ENCODE measurements at places on chromosomes 1 and 21. TPM values are rescaled to one million over a fixed set of nuclear protein-coding genes. Genes with fewer than 3 reads are reported as not detected.

DNA sequence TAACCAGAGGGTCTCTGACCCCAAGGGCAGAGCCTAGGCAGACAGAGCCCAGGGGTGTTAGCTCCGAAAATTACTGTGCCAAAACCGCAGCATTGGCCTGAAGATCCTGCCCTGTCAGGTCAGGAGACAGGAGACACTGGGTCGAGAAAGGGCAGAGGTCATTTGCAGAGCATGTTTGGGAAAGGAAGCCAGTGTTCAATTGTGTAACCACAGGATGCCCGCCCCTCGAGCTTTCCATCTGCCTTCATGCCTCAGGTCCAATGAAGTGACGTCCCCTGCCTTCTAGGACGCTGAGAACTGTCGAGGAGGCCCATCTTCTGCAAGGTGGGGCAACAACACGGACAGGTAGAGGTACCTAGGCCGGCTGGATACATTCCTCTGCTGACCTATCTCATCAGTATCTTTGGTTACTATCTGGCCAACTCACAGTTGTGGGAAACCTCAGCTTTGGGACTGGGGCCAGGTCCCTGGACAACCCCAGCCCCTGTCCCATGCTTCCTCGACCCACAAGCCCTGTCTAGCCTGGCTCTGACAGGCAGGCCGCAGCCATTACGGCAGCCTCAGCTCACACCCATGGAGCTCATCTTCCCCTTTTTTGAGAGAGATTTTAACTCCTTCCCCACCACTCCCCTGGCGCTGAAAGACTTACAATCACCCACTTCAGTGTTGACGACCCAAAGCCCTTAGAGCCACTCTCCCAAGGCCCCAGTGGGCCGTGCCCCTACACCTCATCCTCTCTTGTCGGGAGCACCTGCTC is 1.3 kb downstream of the ARL8A start:
- no peaks in the 10 kb centered on the region for H3K36me3 ChIP-seq
- H3K27me3 ChIP-seq: no peaks in the 10 kb centered on the region
- H3K4me1 ChIP-seq: peaks cover 12% of the 10 kb centered on the region

Gene C1orf116
- 0.59 TPM for total RNA-seq

Gene OLIG2
- total RNA-seq: not detected

DNA sequence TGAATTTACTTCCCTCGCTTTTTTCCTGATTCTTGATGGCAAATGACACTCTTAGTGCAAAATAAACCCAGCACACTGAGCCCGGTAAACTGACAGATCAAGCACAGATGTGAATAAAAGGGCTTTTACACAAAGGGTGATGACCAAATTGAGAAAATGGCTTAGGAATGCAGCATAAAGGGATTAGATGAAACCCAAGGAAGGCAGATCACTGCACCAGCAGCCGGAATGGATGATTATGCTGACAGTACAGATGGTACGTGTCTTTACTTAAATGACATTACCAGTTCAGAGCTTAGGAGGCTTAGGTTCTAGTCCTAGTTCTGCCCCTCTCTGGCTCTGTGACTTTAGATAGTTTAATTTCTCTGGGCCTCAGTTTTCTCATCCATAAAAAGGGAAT is 12.0 kb downstream of the PKP1 start:
- H3K27ac ChIP-seq: no peak overlapping the region
- no peaks in the 10 kb centered on the region for H3K27me3 ChIP-seq
- H3K4me1 ChIP-seq: no peaks in the 10 kb centered on the region
- no peak for DNase-seq
- no peaks in the 10 kb centered on the region for H3K36me3 ChIP-seq
- no peak overlapping the region for H3K4me3 ChIP-seq

GRCh38 chr1:9603766-9604753 is 15.3 kb downstream of the TMEM201 start:
- no peak overlapping the region for H3K4me3 ChIP-seq
- H3K36me3 ChIP-seq: no peaks in the 10 kb centered on the region
- no peak overlapping the region for H3K27ac ChIP-seq
- DNase-seq: no peak

- H3K4me3 ChIP-seq: no peak overlapping the region
- peaks cover 27% of the 10 kb centered on the region for H3K4me1 ChIP-seq
- no peak overlapping the region for H3K27ac ChIP-seq
- DNase-seq: no peak
- H3K27me3 ChIP-seq: no peaks in the 10 kb centered on the region
Measured at GRCh38 chr1:196951711-196952394, 8.3 kb downstream of the CFHR2 start.

GRCh38 chr1:97396463-97396862 is 524.4 kb downstream of the DPYD start:
- H3K27me3 ChIP-seq: no peaks in the 10 kb centered on the region
- no peak for DNase-seq
- H3K4me1 ChIP-seq: no peaks in the 10 kb centered on the region
- H3K36me3 ChIP-seq: no peaks in the 10 kb centered on the region
- no peak overlapping the region for H3K27ac ChIP-seq
- H3K4me3 ChIP-seq: no peak overlapping the region

GRCh38 chr1:243413431-243414151 is 157.8 kb downstream of the SDCCAG8 start:
- no peaks in the 10 kb centered on the region for H3K36me3 ChIP-seq
- H3K4me3 ChIP-seq: no peak overlapping the region
- no peak for DNase-seq
- H3K27me3 ChIP-seq: no peaks in the 10 kb centered on the region

Gene ADCY10
- 0.89 TPM for total RNA-seq

DNA sequence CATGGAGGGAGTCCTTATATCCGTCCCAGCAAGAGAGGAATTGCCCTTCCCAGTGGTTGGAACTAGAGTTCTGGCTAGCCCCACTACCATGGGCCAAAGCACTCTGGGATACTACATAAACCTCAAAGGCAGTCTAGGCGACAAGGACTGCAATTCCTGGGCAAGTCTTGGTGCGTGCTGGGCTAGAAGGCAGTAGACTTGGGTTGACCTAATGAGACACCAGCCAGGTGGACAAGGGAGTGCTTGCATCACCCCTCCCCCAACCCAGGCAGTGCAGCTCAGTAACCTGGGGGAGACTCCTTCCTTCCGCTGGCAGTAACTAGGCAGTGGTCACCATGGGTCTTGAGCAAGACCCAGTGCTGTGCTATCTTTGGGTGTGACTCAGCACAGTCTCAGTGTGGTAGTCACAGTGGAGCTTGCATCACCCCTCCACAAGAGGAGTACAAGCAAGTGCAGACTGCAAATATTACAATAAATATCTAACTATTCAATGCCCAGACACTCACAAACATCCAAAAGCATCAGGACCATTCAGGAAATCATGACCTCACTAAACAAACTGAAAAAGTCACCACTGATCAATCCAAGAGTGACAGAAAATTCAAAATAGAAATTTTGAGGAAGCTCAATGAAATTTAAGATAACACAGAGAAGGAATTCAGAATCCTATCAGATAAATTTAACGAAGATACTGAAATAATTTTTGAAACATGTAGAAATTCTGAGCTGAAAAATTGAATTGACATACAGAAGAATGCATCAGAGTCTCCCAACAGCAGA is 84.7 kb upstream of the LYPLAL1 start:
- H3K27ac ChIP-seq: no peak overlapping the region
- H3K4me1 ChIP-seq: peaks cover 1% of the 10 kb centered on the region
- no peak for DNase-seq
- H3K36me3 ChIP-seq: no peaks in the 10 kb centered on the region

DNA sequence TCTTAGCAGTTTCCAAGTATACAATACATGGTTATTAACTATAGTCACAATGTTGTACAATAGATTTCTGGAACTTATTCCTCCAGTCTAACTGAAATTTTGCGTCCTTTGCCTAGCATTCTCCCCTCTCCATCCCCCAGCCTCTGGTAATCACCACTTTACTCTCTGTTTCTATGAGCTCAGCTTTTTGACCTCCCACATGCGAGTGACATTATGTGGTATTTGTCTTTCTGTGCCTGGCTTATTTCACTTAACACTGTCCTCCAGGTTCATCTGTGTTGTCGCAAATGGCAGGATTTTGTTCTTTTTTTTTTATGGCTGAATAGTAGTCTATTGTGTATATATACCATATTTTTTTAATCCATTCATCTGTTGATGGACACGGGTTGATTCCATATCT is 43.9 kb upstream of the CD101 start:
- no peaks in the 10 kb centered on the region for H3K4me1 ChIP-seq
- no peak for DNase-seq
- no peak overlapping the region for H3K4me3 ChIP-seq
- peaks cover 4% of the 10 kb centered on the region for H3K36me3 ChIP-seq
- no peak overlapping the region for H3K27ac ChIP-seq
- no peaks in the 10 kb centered on the region for H3K27me3 ChIP-seq

- H3K36me3 ChIP-seq: no peaks in the 10 kb centered on the region
- H3K27me3 ChIP-seq: no peaks in the 10 kb centered on the region
- no peak overlapping the region for H3K4me3 ChIP-seq
- no peak overlapping the region for H3K27ac ChIP-seq
- no peaks in the 10 kb centered on the region for H3K4me1 ChIP-seq
Measured at GRCh38 chr1:165397944-165398343, 41.4 kb upstream of the LMX1A start.

GRCh38 chr1:153532181-153532580 is 3.6 kb downstream of the S100A6 start:
- DNase-seq: no peak
- H3K4me3 ChIP-seq: no peak overlapping the region
- H3K27me3 ChIP-seq: peaks cover 6% of the 10 kb centered on the region
- H3K27ac ChIP-seq: no peak overlapping the region
- peaks cover 4% of the 10 kb centered on the region for H3K4me1 ChIP-seq

DNA sequence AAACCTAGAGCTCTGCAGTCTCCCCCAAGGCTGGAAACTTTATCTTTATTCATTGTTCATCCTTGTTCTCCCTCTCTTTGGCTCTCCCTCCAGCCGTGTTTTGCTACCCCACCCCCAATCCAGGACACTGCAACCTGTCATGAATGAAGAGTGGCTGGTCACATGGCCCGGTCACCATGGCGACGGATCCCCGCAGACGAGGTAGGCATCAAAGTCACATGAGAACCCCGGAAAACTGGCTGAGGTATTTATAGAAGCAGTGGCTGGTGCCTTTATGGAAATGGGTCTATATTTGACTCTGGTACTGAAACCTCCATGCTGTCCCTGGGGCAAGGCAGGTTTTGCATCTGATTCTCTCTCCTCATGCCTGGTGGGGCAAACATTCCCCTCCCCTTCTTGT is 13.4 kb upstream of the SLC6A17 start:
- H3K4me1 ChIP-seq: no peaks in the 10 kb centered on the region
- H3K27me3 ChIP-seq: peaks cover 2% of the 10 kb centered on the region
- DNase-seq: no peak
- H3K36me3 ChIP-seq: no peaks in the 10 kb centered on the region
- no peak overlapping the region for H3K4me3 ChIP-seq
- no peak overlapping the region for H3K27ac ChIP-seq

- no peak overlapping the region for H3K27ac ChIP-seq
- no peaks in the 10 kb centered on the region for H3K27me3 ChIP-seq
- H3K4me1 ChIP-seq: no peaks in the 10 kb centered on the region
- H3K4me3 ChIP-seq: no peak overlapping the region
- H3K36me3 ChIP-seq: no peaks in the 10 kb centered on the region
- no peak for DNase-seq
Measured at GRCh38 chr1:30637183-30637980, 86.0 kb downstream of the MATN1 start.

- no peak overlapping the region for H3K27ac ChIP-seq
- H3K27me3 ChIP-seq: no peaks in the 10 kb centered on the region
- no peak overlapping the region for H3K4me3 ChIP-seq
- H3K36me3 ChIP-seq: no peaks in the 10 kb centered on the region
- H3K4me1 ChIP-seq: no peaks in the 10 kb centered on the region
- no peak for DNase-seq
Measured at GRCh38 chr1:5860277-5860676, 131.9 kb downstream of the NPHP4 start.

GRCh38 chr1:236002572-236002971 is 62.3 kb downstream of the NID1 start:
- no peak overlapping the region for H3K4me3 ChIP-seq
- no peaks in the 10 kb centered on the region for H3K4me1 ChIP-seq
- no peak for DNase-seq
- no peaks in the 10 kb centered on the region for H3K27me3 ChIP-seq
- no peak overlapping the region for H3K27ac ChIP-seq

- no peaks in the 10 kb centered on the region for H3K36me3 ChIP-seq
- no peak overlapping the region for H3K27ac ChIP-seq
- no peak overlapping the region for H3K4me3 ChIP-seq
- no peak for DNase-seq
- H3K27me3 ChIP-seq: no peaks in the 10 kb centered on the region
Measured at GRCh38 chr21:14086553-14086952, 124.2 kb downstream of the LIPI start.

GRCh38 chr21:45726438-45726837 is 82.9 kb downstream of the PCBP3 start:
- H3K27me3 ChIP-seq: no peaks in the 10 kb centered on the region
- H3K27ac ChIP-seq: no peak overlapping the region
- H3K4me1 ChIP-seq: no peaks in the 10 kb centered on the region
- no peaks in the 10 kb centered on the region for H3K36me3 ChIP-seq
- no peak for DNase-seq
- H3K4me3 ChIP-seq: no peak overlapping the region

DNA sequence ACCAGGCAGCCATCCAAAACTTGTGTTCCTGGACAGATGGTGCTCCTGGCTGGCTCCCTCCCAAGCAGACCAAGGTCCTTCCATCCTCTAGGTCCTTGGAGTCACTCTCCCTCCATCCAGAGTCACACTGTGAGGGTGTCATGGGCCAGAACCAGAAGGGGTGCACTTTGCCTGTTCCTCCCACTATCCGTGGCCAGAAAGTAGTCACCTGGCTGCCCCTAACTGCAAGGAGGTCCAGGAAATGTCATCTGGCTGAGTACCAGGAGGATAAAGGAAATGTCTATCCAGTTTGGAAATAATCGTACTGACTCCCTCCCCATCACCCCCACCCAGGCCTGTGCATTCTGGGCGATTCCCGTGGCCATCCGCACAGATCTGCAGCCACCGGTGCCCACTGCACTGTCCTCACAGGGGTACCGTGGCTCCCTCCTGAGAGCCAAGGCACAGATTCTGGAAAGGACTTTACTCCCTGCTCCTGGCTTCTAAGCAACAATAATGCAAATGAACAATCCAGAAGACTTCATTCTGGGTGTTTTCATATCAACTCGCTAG is 253.2 kb downstream of the NPHP4 start:
- H3K27ac ChIP-seq: no peak overlapping the region
- H3K4me1 ChIP-seq: no peaks in the 10 kb centered on the region

GRCh38 chr1:67355745-67356424 is 48.2 kb downstream of the IL12RB2 start:
- H3K27ac ChIP-seq: no peak overlapping the region
- H3K27me3 ChIP-seq: no peaks in the 10 kb centered on the region
- H3K4me1 ChIP-seq: no peaks in the 10 kb centered on the region
- H3K36me3 ChIP-seq: no peaks in the 10 kb centered on the region
- H3K4me3 ChIP-seq: no peak overlapping the region

DNA sequence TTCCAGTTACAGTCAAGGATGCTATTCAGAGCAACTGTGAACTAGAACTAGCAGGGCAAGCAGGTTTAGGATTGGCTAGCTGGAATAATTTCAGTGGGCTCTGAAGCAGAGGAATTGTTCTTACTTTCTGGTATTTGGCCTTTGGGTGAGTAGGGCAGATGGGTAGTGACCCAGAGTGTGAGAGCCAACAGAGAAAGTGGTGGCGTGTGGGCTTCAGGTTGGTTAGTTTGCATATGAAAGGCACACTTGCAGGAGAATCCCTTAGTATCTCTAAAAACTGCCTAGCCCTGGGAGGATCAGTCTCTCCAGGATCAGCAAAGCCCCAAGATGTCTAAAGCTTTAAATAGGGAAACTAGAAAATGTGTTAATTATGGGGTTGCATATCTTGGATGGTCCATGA is 67.6 kb upstream of the LRRC8B start:
- H3K36me3 ChIP-seq: no peaks in the 10 kb centered on the region
- H3K4me1 ChIP-seq: no peaks in the 10 kb centered on the region
- no peak overlapping the region for H3K27ac ChIP-seq
- no peaks in the 10 kb centered on the region for H3K27me3 ChIP-seq
- no peak for DNase-seq
- no peak overlapping the region for H3K4me3 ChIP-seq
